ENCODE measurements at places on chromosomes 2 and 18.

GRCh38 chr18:79792988-79793355 lies 4.8 kb upstream of the KCNG2 start:
- no peak for DNase-seq

- peak; percentile 18 for DNase-seq
Observed at GRCh38 chr2:27715318-27716210, 51.9 kb downstream of the SLC4A1AP start.

GRCh38 chr2:137535897-137536296 lies 428.4 kb upstream of the HNMT start:
- DNase-seq: no peak

DNA sequence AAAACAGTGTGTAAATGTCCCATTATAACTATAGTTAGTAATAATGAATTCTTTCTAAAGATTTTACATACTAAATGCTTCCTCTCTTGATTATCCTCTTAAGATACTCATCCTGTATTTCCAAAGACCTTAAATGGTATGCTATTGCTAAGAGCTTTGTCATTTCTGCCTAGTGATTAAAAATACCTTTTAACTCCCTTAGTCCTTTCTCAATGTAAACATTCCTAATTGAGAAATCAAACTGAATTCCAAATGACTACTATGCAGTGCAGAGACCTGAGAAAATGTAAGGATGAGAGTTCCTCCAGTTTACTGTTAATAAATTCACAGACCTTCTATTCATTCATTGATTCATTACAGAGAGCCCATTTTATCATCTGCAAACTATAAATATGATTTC lies 86.9 kb downstream of the SOS1 start:
- DNase-seq: no peak

- DNase-seq: no peak
Observed at GRCh38 chr18:33051407-33051806, 278.6 kb upstream of the KLHL14 start.

- no peak for DNase-seq
Observed at GRCh38 chr18:25373432-25374179, 21.6 kb upstream of the ZNF521 start.

DNA sequence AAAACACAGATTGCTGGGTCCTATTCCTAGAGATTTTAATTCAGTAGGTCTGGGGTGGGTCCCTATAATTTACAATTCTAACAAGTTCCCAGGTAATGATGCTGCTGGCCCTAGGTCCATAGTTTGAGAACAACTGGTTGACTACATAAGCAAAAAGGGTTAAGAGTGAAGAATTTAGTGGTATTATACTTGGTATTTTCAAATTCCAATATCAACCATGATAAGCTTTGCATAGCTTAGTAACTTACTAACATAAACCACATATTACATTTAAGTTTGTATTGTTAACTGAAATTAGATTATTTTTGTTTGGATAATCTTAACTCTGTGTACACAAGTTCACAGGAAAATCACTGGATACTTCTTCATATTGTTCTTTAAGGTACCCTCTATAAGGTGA lies 862.9 kb upstream of the ACVR2A start:
- DNase-seq: no peak

DNA sequence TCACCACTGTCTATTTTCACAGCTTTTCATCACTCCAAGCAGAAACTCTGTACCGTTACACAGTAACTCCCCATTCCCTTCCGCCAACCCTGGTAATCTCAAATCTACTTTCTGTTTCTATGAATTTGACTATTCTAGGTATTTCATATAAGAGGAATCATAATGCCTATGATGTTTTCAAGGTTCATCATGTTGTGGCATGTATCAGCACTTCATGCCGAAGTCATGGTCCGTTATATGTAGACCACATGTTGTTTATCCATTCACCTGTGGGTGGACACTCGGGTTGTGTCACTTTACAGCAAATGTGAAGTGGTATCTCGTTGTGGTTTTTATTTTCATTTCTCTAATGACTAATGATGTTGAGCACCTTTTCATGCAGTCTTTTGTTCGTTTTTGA lies 21.6 kb downstream of the CPSF3 start:
- no peak for DNase-seq

- DNase-seq: no peak
Observed at GRCh38 chr2:218435003-218435982, 16.4 kb downstream of the VIL1 start.

DNA sequence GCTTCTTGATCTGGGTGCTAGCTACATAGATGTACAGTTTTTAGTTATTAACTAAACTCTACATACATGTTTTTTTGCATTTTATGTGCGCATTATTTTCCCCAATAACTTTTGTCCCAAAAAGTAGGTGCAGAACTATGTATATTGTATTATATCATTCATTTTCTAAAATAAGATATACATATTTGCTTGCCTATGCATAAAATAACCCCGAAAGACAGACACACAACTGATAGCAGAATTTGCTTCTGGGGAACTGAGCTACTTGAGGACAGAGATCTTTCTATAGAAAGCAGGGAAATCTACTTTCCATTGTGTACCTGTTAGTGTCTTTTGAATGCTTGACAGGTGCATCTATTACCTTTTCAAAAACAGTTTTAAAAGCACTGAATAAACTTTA lies 88.9 kb upstream of the SIX3 start:
- no peak for DNase-seq

DNA sequence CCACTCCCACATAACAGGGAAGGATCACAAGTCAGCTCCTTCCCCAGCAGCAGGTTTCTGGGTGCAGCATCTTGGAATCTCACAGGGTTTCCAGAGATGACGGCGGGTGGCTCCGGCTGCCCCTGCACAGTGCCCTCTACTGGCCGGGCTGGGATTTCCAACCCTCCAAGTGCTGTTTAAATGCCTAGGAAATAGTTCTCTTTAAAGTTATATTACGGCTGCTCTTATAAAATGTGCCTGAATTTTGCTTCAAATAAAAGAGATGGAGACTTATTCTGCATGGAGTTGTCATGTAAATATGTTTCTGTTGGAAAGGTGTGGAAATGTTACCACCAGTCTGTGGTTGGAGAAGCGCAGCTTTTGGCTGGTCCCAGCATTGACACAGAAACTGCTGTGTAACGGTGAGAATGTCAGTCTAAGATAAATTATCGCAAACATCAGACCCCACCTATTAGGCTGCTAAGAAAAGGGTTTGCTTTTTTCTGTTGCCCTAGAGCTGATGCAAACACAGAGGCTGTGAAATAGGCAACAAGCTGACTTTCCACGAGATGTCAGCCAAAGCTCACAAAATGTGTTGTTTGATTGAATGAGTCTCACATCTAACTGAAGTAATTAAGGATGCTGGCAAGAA lies 3.3 kb upstream of the HJURP start:
- peak; percentile 9 for DNase-seq

DNA sequence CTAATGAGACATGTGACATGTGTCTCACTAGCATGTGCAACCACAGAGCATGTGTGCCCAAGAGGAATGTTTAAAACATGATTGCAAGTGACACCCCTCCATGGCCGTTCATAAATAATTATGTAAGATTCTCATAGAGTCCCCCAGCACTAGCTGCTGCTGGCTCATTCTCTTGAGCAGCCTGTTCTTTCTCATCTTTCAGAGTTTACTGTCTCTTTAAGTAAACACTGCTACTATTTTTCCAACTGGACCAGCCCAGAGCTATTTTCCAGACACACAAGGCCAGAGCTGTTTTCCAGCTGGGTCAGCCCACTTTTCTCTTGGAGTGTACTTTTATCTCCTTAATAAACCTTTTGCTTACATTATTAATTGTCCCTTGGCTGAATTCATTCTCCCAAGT lies 326.8 kb upstream of the DLGAP1 start:
- DNase-seq: no peak

- DNase-seq: no peak
Observed at GRCh38 chr2:191650896-191651773, 26.8 kb upstream of the NABP1 start.

DNA sequence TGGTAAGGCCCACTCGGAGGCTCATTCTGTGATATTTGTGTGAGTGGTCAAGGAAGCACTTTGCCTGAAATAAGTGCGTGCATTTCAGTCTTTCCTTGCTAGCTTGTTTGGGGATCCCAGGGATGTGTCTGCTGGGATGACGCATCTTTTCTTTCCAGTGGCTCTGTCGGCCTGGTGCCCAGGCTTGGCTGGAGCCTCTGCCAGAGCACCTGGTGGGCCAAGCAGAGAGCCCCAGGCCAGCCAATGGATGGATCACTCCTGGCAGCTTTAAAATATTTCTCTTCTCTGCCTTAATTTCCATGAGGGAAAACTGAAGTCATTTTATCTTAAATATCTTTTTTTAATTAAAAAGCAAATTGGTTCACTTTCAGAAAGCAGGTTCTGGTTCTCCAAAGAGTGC lies 501.8 kb upstream of the HS6ST1 start:
- no peak for DNase-seq

DNA sequence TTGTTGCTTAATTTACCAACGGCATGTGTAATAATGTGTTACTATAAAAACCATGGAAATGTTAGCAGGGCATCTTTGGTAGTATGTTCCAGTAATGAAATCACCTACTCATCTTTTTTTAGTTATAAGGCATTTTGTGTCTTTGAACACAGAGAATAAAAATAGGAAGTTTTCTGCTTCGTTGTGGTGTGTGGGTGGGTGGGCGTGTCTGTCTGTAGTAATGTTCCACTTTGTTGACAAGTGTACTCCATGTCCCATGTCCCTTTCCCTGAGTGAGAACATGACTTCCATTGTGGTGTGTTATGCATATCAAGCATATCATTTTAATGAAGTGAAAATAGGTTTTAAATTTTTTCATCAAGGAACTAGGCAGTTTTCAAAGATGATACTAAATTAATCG lies 149.3 kb downstream of the VWC2L start:
- DNase-seq: no peak

DNA sequence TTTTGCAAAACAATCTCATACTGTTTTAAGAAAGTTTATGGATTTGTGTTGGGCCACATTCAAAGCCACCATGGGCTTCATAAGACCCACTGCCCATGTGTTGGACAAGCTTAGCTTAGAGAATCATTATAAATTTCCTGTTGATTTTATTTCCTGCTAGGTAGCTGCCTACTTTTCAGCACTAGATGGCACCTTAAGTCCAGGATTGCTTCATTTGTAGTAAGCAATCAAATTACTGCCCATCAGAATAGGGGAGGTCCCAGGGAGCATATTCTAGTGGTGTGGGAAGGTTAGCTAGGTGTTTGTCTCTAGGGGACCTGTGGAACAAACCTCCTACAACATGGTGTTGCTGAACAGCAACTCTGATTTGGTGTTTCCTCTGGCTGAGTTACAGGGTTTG lies 11.0 kb upstream of the DCDC2C start:
- no peak for DNase-seq

- no peak for DNase-seq
Observed at GRCh38 chr2:173652767-173653431, 298.2 kb downstream of the CDCA7 start.

- no peak for DNase-seq
Observed at GRCh38 chr2:127143841-127144782, 37.2 kb upstream of the BIN1 start.
